ACHN (cell line): ENCODE measurements at places on chromosomes 4 and X.

- DNase-seq, result no peak
Observed at GRCh38 chrX:119694601-119695534, 1.9 kb upstream of the SEPTIN6 start.

GRCh38 chrX:92231391-92231790, 452.2 kb downstream of the PCDH11X start:
- no peak for DNase-seq

DNA sequence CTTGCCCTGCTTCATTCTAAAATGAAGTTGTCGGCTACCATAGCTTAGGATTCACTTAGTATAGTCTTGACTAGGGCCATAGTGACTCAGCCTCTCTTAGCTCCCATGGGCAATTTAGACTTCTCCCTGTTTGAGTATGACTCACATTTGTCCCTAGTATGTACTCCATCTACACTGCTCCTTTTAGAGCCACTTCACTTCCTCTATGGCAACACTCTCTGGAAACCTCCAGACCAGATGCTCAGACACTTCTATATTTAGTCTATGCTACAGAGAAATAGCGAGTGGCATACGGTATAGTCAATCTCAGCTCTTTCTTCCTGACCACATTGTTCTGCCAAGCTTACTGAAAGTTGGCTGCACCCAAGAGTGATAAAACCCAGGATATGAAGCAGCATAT, 11.2 kb downstream of the MEPE start:
- no peak for DNase-seq

DNA sequence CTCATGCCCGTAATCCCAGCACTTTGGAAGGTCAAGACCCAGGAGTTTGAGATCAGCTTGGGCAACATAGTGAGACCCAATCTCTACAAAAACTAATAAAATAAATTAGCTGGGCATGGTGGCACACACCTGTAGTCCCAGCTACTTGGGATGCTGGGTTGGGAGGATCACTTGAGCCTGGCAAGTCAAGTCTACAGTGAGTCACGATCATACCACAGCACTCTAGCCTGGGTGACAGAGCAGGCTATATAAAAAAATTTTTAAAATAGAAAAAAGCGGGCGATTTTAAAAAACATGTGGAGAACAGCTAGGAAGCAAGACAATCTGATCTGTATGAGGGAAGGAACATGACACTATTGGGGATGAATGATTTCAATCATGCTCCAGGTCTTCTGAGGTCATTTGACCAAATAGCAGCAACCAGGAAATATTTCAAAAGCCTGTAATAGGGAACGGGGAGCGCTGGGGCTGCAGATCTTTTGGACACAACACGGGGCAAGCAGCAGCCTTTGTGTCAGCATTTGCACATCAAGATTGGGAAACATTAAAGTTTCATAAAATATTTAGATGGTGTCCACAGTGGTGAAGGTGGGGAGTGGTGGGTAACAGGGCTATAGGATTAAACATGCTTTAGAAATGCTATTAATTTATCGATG, 48.3 kb upstream of the GUCY1A1 start:
- no peak for DNase-seq

DNA sequence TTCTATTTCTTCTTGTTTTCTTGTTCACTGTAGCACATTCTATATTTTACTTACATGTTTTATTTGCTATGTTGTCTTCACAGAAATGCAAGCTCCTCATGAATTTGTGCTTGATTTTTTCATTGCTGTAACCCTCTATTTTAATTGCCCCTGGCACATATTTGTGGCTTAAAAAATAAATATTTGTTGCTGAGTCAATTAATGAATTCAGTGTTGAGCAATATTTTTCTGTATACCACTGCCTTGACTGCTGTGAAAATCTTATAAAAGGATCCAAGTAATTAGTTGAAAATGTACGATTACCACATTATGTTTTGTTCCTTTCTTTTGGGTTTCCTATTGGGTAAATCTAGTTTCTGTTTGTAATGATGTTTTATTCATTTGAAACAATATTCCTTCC, 68.5 kb downstream of the FAM47A start:
- DNase-seq, result no peak

DNA sequence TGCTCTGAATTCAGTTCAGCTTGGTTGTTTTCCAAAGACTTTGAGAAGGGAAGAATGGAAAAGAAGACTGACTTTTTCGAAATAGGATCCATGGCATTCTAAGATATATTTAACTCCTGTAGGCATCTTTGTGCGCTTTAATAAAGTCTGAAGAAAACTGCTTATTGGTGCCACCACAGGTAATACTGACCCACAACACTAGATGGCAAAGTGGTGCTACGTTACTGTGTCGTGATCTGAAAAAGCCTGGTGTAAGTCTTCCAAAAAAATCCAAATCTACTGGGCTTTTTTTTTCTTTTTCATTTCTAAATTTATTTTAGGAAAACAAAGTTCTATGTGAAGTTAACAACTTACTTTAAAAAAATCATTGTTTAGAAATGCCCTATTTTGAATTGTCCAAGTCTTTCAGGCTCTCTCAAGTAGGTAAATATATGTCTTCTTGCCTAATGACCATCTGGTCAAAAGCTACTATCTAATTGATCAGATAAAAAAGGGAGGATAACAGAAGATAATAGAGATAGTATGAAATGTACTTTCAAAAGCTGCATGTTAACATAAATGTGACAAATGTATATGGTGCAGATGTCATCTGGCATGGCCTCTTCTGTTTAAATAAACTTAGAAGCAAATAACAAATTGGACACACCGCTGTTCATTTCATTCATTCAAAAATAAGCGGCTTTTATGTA, 47.0 kb upstream of the MID1IP1 start:
- peak; percentile 20 for DNase-seq

DNA sequence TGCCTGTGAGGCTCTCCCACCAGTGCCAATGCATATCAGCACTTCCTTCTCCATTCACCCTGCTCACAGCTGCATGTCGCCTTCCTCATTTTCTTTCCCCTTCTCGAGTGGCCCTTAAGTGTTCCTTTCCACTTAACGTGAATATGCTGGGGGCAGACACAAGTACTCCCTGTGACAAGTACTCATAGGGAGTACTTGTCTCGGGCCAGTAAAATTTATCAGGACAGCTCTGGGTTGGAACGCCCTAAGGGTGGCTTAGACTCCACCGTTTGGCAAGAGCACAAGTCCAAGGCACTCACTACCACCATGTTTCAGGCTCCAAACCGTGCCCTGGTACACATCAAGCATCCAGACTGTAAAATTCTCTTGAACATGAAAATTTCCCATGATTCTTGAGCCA, 3.9 kb upstream of the LDOC1 start:
- no peak for DNase-seq

- DNase-seq, result no peak
Observed at GRCh38 chr4:108168160-108168670, 517 bp downstream of the LEF1 start.

DNA sequence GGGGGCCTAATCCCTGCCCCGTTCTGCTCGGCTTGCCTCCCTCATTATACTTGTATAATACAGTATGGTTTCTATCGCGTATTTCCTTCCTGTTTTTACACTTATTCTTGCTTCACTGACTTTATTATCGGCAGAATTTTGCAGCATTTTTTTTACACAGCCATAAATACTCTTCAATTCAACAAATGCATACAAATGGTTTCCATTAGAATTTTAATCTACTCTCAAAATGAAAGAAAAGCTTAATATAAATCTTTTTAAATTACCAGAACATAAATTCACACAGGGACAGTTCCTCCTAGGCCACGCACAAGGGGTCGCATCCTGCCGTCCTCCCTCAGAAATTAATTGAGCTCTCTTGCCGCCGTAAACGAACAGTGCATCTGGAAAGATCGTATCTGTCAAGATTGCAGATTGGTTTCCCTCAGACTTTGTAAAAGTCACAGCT, 42.9 kb downstream of the DCTD start:
- no peak for DNase-seq

DNA sequence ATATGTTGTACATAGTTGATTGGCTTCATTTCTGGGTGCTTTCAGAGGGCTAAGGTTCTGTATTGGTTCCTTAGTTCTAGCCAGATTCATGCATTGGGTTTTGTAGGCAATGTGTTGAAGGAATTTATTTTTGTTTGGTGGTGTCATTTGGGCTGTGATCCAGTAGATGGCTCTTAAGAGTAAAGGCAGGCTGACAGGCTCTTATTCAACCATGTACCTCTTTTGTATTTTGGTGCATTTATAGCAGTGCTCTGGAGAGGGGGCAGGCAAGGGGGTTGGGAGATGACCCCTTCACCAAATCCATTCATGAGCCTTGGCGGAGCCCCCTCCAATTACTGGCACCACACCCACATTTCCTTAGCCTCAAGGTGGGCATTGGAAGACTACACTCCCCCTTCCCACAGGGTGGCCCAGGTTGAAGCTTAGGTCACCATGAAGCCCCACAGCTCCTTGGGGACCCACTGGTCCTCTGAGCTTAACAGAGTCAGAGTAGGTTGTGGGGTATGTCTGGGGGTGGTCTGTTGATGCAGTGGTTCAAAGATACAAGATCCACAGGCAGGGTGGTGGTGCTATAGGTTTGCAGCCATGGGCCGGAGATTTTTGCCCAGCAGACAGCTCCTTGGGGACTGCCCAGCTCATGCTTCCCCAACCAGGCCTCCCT, 143.0 kb upstream of the GNPDA2 start:
- peak; percentile 7 for DNase-seq

GRCh38 chr4:111792632-111793031, 352.6 kb upstream of the FAM241A start:
- DNase-seq, result no peak

DNA sequence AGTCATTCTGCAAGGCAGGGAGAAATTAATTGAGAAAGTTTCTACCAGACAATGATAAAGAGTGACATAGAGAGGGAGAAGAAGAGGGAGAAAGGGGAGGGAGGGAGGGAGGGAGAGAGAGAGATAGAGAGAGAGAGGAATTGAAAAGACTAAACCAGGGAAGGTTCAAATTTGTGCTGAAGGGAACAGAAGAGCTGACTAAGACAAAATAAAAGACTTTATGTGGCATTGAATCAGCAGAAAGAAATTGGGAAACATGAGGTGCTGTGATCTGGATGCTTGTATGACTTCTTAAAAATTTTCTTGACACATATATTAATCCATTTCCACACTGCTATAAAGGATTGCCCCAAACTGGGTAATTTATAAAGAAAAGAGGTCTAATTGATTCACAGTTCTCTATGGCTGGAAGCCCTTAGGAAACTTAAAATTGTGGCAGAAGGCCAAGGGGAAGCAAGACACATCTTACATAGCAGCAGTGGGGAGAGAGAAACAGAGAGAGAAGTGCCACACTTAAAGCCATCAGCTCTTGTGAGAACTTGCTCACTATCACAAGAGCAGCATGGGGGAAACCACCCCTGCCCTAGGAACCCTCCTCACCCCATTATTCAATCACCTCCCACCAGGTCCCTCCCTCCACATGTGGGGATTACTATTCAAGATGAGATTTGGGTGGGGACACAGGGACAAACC, 13.5 kb upstream of the CXCL6 start:
- DNase-seq, result no peak

GRCh38 chrX:148380107-148380506, 120.3 kb upstream of the AFF2 start:
- no peak for DNase-seq

GRCh38 chrX:17629519-17629918, 107.8 kb upstream of the SCML1 start:
- no peak for DNase-seq
